ENCODE measurements at places on chromosomes 12 and 14.

- peak; percentile 82 for DNase-seq
These were observed 319.4 kb downstream of the KCNC2 start for GRCh38 chr12:74890237-74890599.

DNA sequence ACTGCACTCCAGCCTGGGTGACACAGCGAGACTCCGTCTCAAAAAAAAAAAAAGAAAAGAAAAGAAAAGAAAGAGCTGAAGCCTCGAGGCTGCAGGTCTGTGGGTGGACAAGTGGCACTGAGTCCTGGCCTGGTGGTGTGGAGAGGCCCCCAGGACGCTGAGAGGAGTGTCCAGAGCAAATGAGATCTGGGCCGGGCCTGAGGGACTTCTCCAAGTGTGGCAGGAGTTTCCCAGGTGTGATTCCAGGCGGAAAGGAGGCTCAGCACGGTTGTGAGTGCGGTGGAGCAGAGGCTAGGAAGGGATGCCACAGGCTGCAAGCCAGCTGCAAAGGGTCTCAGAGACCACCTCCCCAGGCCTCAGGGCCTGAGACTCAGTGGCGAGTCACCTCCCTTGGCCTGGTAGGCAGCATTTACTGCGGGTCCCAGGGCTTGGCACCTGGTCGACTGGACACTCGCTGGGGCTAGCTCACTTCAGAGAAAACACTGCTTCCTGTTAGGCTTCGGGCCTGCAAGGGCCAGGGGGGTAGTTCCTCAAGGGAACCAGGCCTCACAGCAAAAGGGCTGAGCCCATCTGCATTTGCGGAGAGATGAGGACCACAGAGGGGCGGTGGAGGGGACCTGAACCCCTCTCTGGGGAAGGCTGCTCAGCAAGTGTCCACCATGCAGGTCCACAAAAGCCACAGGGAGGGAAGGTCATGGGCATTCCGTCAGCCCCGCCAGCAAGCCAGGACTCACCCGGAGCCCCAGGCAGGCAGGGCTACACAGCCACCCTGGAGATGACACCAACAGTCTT, 11.7 kb downstream of the TTC7B start:
- DNase-seq = no peak

DNA sequence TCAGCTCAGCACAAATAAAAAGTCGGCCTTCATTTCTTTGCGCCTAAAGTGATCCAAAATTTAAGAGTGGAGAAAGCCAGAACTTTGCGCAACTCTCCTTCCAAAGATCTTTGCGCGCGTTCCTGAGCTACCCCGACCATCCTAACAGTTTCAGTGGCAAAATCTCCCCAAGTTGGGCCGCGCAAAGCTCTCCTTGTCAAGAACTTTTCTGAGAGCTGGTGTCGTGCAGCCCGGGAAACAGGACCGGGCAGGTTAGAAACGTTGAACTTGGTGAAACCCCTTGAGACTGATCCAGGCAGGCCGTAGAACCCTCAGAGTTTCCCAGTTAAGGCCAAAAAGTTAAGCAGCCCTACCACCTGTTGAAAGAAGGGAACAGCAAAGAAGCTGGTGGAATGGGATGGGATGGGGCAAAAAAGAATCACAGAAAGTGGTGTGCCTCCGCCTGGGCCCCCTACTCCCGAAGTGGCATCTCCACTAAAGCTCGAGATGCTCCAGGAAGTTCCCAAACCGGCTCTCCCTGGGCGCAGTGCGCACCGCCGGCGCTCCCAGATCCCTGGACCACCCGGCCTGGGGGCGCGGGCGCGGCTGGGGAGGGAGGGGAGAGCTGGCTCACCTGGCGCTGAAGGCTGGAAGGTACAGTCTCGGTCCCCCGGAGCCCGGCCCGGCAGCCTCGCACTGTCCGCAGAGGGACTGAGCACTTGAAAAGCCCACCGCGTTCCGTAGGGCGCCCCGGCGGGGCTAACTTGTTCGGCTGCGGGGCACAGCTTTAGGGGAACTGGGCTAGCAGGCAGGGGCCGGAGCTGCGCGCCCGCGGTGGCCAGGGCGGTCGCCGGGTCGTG, 768 bp downstream of the DBX2 start:
- DNase-seq = no peak

GRCh38 chr14:50943943-50944646, at the start of gene PYGL:
TSS of gene PYGL (minus strand) at chr14:50944483. CDS start at chr14:50944403, 80 bp downstream.
- peak; percentile 28 for DNase-seq

DNA sequence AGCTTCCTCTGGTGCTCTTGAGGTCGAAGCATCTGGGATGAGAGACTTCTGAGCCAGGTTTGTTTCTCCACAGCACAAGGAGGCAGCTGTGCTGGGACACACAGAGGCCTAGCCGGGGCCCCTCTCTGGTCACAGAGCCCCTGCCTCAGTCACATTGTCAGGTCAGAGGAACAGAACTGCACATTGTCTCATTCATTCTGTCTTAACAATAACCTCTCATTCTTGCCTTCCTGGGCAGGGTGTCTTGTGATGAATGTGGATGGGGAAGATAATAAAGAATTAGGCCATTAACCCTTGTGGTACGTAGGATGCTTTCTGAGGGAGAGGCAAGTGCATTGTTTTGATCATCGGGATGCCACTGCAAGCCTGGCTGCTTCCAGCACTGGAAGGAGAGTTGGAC, 29.8 kb downstream of the FNTB start:
- DNase-seq = no peak

GRCh38 chr14:65167072-65167645, 64.8 kb upstream of the MAX start:
- DNase-seq = peak; percentile 54

DNA sequence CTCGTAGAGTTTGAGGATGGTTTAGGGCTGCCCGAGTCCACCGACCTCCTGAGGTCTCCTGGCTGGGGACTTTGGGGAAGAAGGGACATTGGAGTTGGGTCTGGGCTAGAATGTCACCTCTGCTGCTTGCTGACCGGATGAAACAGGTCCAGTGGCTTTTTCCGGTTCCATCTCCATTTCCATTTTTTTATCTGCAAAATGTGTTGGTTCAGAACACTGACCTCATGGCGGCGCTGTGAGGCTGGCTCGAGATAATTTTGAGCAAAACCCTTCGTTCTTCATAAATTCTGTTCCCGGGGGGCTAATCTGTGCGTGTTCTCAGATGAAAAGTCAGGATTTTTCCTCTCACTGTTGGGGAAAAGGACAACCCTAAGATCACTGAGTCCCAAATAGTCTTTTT, 11.7 kb upstream of the MYL2 start:
- no peak for DNase-seq

- DNase-seq = no peak
These were observed 96.3 kb downstream of the ST8SIA1 start for GRCh38 chr12:22238211-22238610.

DNA sequence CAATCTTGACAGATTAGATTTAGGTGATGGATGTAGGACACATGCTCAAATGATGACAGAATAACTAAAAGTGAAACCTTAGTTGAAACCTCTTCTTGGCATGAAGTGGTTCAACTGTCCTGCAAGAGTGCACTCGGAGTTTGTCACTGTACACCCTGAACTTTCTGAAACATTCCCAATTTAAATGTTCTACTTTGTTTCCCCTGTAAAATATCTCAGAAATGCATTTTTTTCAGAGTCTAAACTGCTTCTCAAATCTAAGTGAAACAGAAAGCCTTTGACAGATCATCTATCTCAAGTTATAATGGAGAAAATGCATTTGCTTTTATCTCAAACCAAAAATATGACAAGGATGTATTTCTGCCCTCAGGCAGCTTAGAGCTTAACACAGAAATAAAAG, 66.0 kb downstream of the BHLHE41 start:
- DNase-seq = no peak

DNA sequence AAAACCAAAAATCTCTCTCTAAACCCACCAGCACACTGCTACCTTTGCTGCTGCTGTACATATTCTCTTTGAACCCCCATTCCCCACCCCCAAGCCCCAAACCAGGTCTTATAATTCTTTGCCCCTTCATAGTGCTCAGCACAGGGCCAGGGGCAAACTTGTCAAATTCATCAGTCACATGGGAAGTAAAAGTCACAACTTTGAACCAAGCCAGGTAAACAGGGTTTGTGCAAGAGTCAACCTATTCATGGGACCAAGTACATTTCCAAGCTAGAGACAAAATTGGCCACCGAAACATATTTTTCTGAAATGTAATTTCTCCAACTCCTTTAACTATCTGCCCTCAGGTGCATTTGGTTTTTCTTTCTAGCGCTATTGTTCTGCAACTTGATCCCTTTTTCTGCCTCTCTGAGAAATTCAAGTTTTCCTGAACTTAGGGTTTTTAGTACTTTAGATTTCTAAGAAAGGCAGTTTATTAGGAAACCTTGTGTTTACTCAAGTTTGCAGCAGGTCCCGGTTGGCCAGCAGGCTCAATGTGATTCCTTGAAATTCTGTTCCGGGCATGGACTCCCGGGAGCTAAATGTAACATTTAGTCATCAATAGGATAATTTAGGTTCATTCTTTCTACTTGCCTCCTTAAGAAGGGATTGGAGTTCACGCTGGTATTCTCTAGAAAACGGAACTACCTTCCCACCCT, 230.5 kb downstream of the EFCAB11 start:
- no peak for DNase-seq

- DNase-seq = no peak
These were observed 321.2 kb upstream of the FAR2 start for GRCh38 chr12:28827861-28828260.

DNA sequence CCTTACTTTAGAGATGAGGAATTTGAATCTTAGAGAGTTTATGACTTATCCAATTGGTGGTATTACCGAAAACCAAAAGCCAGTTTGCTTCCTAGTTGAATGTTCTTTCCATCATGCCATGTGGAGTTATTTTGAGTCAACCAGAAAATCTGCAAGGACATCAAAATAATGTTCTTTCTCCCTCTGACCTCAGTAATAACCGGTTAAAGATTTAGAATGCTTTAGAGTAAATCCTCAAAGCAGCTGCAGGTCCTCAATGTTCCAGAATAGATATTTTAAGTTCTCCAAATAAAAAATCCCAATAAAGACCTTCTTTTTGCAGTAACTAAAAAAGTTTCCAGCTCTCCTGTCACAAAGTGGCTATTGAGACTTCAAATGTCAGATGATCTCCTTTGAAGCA, 396.6 kb downstream of the ADAMTS20 start:
- no peak for DNase-seq

- DNase-seq = no peak
These were observed 155.8 kb downstream of the RIMBP2 start for GRCh38 chr12:130560321-130560720.

DNA sequence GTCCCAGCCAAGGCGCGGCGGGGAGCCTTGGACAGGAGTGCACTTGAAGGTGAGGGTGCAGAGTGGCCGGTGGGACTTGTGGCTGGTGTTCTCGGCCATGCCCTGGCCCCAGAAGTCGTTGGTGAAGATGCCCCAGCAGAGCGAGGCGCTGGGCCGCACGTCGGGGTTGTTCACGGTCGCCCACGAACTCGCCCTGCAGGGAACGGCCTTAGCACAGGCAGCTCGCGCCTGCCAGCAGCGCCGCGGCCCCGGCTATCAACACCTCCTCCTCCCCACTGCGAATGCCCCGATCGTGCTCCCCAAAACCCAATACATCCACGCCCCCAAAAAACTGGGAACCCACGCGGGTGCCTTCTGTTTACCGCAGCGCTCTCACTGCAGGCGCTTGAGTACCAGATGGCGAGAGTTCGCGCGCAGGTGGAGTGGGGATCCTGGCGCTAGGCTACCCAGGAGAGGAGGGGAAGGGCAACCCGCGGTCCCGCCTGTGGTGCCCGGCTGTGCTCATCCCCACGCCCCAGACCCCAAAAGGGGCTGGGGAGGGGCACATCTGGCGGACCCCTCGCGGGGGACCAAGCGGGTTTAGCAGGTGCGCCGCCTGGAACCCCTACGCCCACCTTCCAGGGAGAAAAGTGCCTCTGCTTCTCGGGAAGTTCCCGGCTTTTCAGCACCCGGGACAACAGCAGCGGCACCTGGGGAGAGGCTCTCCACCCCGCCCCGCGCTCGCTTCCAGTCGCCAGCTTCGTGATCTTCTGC, 386.3 kb upstream of the TMTC1 start:
- no peak for DNase-seq

- DNase-seq = no peak
These were observed 57.7 kb downstream of the ADGRD1 start for GRCh38 chr12:131011165-131012079.

- DNase-seq = no peak
These were observed 220.2 kb upstream of the BTG1 start for GRCh38 chr12:92365836-92366235.

- no peak for DNase-seq
These were observed 136.4 kb downstream of the FOXN3 start for GRCh38 chr14:89280600-89280999.

- DNase-seq = peak; percentile 69
These were observed at the start of gene ELK3 for GRCh38 chr12:96193725-96194575. TSS of gene ELK3 (plus strand) at chr12:96194375.

DNA sequence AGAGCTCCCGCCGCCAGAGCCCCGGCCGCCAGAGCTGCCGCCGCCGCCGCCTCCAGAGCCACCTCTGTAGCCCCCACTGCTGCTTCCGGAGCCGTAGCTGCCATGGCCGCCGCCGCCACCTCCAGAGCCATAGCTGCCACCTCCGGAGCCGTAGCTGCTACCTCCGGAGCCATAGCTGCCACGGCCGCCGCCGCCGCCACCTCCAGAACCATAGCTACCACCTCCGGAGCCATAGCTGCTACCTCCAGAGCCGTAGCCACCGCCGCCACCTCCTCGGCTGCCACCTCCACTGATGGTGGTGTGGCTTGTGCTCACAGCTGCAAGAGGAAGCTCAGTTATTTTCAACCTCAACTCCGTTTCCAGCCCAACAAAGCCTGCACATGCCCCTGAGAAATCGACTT, 4.9 kb downstream of the KRT1 start:
- DNase-seq = no peak

- DNase-seq = peak; percentile 90
These were observed 64.5 kb upstream of the STK38L start for GRCh38 chr12:27179400-27180214.

DNA sequence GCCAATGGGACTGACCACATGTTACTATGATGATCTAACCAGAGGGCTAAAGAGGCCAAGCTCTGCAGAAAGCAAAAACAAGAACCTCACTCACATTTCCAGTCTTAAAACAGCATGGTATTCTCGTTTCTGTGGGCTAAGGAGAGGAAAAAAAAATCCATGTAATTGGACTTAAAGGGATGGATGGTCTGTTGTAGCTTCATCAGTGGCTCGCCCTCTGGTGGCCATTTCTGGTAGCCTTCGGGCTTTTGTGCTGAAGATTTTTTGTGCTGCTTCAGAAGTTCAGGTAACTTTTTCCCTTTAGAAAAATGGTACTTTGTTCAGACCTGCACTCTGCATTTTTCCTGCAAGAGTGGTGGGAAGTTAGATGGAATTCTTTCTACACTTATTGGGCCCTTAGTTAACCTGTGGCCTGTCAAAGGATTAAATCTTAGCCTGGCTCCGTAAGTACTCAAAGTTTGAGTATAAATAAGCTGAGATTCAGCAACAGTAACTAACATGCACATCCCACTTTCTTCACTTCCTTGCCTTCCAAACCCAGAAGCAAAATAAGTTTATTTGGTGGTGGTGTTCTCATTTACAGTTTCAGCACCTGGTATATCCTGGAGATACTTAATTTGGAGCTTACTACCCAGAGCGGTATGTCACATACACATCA, 22.3 kb downstream of the DCAF4 start:
- peak; percentile 64 for DNase-seq

DNA sequence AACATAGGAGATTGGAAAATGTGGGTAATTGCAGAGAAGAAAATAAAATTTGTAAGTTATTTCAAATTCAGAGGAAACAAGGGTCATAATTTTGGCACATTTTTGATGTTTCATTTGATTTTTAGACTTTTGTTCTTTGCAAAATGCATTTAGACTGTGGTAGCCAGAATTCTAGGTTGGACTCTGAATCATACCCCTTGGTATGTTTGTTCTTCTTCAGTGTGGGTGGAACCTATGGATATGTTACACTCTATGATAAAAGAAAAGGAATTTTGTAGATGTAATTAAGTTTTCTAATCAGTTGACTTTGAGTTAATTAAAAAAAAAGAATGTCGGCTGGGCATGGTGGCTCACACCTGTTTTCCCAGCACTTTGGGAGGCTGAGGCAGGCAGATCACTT, 827.0 kb downstream of the AACS start:
- DNase-seq = no peak

All from activated CD4-positive, alpha-beta T cell treated with anti-CD3 and anti-CD28 coated beads, Interleukin-10, Interleukin-2, amounts not matched to agents 100 ng/mL and 50 ng/mL, durations not matched to agents 16 hours and 8 hours (primary cell).